Natural killer cell treated with Interleukin-12 subunit alpha and Interleukin-12 subunit beta and Interleukin-15 and Interleukin-18, amount 100 ng/mL, for 72 hours (primary cell): ENCODE measurements at places on chromosomes 1 and 21. TPM values are rescaled to one million over a fixed set of nuclear protein-coding genes. Genes with fewer than 3 reads are reported as not detected.

The SIPA1L2 gene
- total RNA-seq, result 3.7 TPM

The CYP4X1 gene
- total RNA-seq, result not detected

The ILDR2 gene
- total RNA-seq, result 3.5 TPM

The ANGPTL3 gene
- not detected for total RNA-seq

- H3K27ac ChIP-seq, result peak overlapping the region; percentile 60
- H3K4me3 ChIP-seq, result no peak overlapping the region
- H3K36me3 ChIP-seq, result peaks cover 7% of the 10 kb centered on the region
- H3K27me3 ChIP-seq, result no peaks in the 10 kb centered on the region
- peaks cover 39% of the 10 kb centered on the region for H3K4me1 ChIP-seq
Observed at GRCh38 chr1:230188826-230189225, 121.8 kb downstream of the GALNT2 start.

DNA sequence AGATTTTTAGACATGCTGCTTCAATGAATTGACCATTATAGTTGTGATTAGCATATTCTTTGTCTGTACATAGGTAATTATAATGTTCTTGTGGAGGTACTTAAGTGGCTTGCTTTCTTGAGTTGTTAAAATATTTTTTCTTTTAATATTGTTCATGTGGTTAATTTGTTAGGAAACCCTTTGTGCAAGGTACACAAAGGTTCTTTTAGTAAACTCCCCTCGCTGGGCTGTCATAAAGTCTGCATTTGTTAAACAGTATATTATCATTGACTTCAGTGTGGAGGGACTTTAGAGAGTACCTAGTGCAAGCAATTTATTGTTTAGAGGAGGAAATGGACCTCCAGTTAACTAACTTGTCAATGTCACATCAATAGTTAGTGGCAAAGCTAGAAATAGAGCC lies 52.5 kb downstream of the DISP1 start:
- no peak for DNase-seq
- H3K4me1 ChIP-seq, result no peaks in the 10 kb centered on the region
- no peak overlapping the region for H3K4me3 ChIP-seq

GRCh38 chr1:1305300-1306069 lies 2.2 kb downstream of the ACAP3 start:
- peaks cover 14% of the 10 kb centered on the region for H3K4me1 ChIP-seq
- H3K4me3 ChIP-seq, result peak overlapping the region; percentile 91
- peak overlapping the region; percentile 70 for H3K27ac ChIP-seq
- no peak for DNase-seq
- H3K36me3 ChIP-seq, result no peaks in the 10 kb centered on the region
- no peaks in the 10 kb centered on the region for H3K27me3 ChIP-seq

DNA sequence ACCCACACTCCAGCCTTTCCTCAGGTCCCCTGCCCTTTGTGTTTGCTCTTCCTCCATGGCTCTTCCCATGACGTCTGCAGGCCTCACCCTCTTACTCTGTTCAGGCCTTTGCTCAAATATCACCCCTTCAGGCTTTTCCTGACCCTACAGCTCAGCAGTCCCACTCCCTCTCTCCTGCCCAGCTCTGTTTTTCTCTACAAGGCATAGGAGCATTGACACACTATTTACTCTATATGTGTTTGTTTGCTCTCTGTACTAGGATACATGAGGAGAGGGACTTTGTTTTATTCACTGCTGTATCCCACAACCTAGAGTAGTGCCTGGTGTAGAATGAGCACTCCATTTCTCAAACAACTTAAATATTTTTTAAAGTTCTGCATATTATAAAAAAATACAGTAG lies 107.4 kb upstream of the COA6 start:
- H3K4me3 ChIP-seq, result no peak overlapping the region
- H3K27me3 ChIP-seq, result peaks cover 11% of the 10 kb centered on the region
- DNase-seq, result no peak
- no peaks in the 10 kb centered on the region for H3K36me3 ChIP-seq
- peaks cover 11% of the 10 kb centered on the region for H3K4me1 ChIP-seq

- H3K36me3 ChIP-seq, result peaks cover 13% of the 10 kb centered on the region
- no peaks in the 10 kb centered on the region for H3K4me1 ChIP-seq
- H3K27me3 ChIP-seq, result peaks cover 14% of the 10 kb centered on the region
- DNase-seq, result no peak
Observed at GRCh38 chr21:44496564-44497550, 41.5 kb downstream of the LRRC3 start.
